ENCODE measurements at places on chromosomes 6 and 20.

- DNase-seq = no peak
Observed at GRCh38 chr6:112155886-112156285, 68.5 kb downstream of the FAM229B start.

GRCh38 chr6:136312975-136313374 is 23.3 kb upstream of the BCLAF1 start:
- DNase-seq = no peak

GRCh38 chr20:37869334-37869861 is 33.5 kb upstream of the VSTM2L start:
- no peak for DNase-seq

- no peak for DNase-seq
Observed at GRCh38 chr6:43823879-43824702, 54.1 kb downstream of the VEGFA start.

GRCh38 chr6:137334094-137334493 is 114.9 kb upstream of the IFNGR1 start:
- no peak for DNase-seq

GRCh38 chr20:63024573-63025392 is 18.0 kb upstream of the BHLHE23 start:
- DNase-seq = no peak

- no peak for DNase-seq
Observed at GRCh38 chr6:143726015-143726647, 48.4 kb downstream of the PHACTR2 start.

All from stimulated activated CD4-positive, alpha-beta T cell treated with anti-CD3 and anti-CD28 coated beads, Interleukin-4, amount 100 ng/mL, for 4 hours (primary cell).